ENCODE measurements at places on chromosomes 7 and 10.

DNA sequence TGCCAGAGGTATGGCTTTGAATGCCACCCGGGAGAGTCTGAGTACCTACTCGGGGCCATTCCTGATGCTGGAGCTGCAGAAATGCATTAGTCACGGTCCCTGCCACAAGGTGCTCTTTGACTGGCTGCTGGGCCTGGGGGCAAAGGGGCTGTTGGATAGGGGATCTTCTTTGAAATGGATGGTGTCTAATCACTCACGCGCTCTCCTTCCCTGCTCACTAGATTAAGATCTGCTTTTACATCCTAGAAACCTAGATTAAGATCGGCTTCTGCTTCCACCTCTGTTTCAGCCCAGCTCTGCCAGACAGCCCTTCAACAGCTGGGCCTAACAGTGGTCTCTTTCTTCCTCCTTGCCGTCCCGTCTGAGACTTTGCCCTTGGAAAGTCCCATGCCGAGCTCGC is 57.2 kb downstream of the PAX2 start:
- no peak for DNase-seq

DNA sequence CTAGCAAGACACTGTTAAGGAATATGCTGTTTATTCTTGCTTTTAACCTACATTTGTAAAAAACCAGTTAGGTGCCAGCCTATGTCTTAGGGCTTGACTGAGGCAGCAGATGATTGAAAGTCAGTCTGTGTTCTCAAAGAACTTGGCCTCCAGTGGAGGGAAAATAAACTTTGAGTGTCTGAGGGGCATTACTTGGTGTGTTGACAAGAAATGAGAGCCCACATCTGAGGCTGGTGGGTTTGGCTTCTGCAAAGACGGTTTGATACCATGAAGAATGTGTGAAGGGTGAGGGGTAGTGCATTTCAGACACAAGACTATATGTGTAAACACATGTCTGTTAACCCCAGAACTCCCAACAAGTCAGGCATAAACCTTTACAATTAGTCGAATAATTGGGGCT is 28.5 kb downstream of the CCSER2 start:
- DNase-seq, result no peak

GRCh38 chr10:105253515-105254212 is 612.6 kb downstream of the SORCS3 start:
- no peak for DNase-seq

GRCh38 chr7:87036985-87037384 is 22.5 kb downstream of the ELAPOR2 start:
- no peak for DNase-seq

DNA sequence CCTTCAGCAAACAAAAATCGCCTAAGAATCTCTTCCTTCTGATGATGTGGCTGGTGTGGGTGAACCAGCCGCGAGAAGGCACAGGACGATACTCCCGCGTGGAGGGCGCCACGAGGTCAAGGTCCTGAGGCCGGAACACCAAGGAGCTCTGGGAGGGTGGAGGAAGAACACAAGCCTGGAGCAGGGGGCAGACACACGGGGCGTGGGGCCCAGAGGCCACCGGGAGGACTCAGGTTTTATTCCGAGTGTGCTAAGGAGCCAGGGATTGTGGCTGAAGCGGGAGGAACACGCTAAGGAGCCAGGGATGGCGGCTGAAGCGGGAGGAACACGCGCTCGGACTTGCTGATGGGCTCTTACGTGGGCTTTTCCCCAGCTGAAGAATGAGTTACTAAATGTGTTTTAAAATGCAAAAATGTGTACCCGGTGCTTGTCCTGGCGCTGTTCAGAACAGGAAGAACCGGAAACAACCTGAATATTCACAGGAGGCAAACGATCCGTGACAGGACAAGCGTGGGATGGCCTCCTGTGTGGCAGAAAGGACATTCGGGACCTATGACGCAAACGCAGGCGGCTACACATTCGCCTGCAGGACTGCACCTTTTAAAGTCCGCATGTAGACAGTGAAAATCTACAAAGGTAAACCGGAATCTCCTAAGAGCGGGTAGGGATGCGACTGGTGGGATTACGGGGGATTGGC is 64.0 kb downstream of the MAD1L1 start:
- DNase-seq, result no peak

DNA sequence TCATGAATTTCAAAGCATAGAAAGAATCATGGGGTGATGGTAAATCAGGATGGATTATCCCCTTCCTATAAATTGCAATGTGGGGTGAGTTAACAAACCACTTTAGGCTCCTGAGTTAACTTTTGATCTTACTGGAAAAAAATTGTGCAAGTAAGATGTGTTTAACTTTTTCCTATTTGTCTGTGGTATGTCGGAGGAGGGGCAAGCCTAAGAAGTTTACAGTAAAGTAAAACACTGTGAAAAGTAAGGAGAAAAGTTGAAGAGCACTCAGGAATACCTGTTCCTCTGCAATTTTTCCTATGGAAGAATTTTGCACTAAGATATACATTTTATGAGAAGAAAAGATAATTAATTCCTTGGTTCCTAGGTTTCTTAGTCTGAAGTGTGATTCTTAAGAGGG is 44.4 kb downstream of the IFIT5 start:
- no peak for DNase-seq

DNA sequence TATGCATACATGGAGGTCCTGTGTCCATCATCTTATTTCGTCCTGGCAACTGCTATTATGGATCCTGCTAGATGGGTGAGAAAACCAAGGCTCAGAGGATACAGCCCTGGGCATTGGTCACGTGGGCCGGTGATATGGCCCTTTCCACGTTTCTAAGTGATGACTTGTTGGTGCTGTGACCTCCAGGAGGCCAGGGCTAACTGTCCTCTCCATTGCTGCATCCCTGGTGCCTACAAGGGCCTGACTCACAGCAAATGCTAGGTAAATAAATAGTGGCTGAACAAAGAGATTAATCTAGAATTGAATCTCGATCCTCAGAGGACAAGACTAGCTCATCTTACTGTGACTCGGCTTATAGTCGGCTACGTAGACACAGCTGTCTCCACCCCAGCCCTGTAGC is 78.6 kb downstream of the FAM53B start:
- no peak for DNase-seq

- no peak for DNase-seq
Measured at GRCh38 chr7:115230882-115231571, 309.1 kb downstream of the MDFIC start.

- no peak for DNase-seq
Measured at GRCh38 chr7:3080106-3080505, 36.4 kb upstream of the CARD11 start.

DNA sequence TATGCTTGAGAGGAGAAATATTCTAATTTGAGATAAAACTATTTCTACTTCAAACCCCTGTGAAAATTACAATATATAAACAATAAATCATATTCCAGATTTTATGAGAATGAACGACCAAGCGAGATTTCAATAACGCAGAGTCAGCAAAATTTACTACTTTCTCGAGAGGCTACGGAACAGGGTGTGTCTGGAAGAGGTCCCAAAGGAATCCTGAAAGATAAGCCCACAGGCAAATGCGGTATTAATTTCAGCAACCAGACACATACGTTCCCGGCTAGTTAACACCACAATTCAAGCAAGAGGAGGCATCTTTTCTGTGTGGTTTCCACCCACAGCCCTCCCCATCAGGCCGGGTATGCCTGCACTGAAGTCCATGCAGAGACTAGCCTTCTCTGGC is 26.4 kb downstream of the BEND7 start:
- no peak for DNase-seq

GRCh38 chr10:132698211-132698751 is 87.7 kb downstream of the NKX6-2 start:
- no peak for DNase-seq

GRCh38 chr10:67539312-67539711 is 156.7 kb downstream of the CTNNA3 start:
- DNase-seq, result no peak

DNA sequence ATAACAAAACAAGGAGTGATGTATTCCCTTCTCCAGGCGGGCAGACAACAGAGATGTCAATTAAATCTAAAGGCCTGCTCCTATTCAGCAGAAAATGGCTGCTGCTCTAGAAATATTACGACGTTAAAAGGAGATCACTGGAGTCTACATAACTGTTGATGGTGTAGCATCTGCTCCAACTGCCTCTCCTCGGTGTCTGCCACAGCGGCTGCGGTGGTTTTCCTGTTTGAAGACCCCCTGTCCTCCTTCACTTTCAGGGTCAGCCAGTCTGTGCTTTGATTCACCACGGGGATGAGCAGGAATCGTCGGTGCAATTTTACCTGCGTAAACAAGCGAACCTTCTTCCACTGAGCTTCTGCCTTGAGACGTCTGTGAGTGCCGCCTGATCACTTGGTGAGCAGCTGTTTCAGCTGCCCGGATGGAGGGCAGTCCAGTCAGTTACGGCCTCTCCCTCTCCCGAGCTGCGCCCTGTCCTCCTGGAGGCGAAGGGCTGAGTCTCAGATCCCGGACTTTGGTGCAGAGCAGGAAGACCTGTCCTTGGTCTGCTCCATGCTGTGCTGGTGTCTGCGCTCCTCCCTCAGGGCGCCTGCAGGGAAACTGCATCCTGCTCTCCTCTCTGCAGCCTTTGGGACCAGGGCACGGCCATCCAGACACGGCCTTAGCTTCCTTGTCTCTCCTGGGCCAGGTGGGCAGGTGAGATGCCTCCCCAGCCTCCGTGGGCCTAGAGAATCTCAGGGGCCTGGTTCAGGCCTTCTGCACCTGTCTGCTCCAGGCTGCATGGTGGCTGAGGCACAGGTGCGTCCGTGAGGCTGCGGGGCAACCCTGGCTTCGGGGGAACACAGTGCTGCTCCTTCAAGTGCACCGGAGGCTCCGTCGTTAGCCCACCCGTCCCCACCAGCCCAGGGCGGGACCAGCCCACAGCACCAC is 326.6 kb downstream of the ADARB2 start:
- no peak for DNase-seq

GRCh38 chr10:49053053-49053997 is 62.0 kb downstream of the VSTM4 start:
- DNase-seq, result no peak

GRCh38 chr10:12348870-12349628 is at the start of gene CAMK1D:
Gene CAMK1D (plus strand): TSS chr10:12349547.
- peak; percentile 48 for DNase-seq

GRCh38 chr10:59830601-59831259 is 75.6 kb downstream of the CCDC6 start:
- peak; percentile 48 for DNase-seq

DNA sequence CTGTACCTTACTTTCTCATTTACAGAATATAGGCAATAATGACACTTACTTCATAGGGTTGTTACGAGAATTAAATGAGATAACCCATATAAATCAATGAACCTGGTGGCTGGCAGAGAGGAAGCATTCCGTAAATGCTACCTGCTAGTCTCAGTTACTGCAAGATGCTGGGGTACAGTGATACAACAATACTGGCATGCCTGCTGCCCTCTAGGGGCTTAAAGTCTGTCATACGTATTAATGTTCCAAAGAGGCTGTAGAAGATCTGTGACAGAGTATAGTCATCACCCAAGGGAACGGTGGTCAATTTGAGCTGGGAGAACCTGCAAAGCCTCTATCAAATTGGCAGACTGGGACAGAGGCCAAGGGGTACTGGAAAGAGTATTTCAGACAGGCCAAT is 421.5 kb downstream of the GPAM start:
- DNase-seq, result no peak

- DNase-seq, result peak; percentile 2
Measured at GRCh38 chr7:133742709-133743538, 384.2 kb upstream of the LRGUK start.

- no peak for DNase-seq
Measured at GRCh38 chr7:1081931-1082401, 5.9 kb upstream of the GPER1 start.

- no peak for DNase-seq
Measured at GRCh38 chr10:114012650-114013049, 31.0 kb upstream of the ADRB1 start.

DNA sequence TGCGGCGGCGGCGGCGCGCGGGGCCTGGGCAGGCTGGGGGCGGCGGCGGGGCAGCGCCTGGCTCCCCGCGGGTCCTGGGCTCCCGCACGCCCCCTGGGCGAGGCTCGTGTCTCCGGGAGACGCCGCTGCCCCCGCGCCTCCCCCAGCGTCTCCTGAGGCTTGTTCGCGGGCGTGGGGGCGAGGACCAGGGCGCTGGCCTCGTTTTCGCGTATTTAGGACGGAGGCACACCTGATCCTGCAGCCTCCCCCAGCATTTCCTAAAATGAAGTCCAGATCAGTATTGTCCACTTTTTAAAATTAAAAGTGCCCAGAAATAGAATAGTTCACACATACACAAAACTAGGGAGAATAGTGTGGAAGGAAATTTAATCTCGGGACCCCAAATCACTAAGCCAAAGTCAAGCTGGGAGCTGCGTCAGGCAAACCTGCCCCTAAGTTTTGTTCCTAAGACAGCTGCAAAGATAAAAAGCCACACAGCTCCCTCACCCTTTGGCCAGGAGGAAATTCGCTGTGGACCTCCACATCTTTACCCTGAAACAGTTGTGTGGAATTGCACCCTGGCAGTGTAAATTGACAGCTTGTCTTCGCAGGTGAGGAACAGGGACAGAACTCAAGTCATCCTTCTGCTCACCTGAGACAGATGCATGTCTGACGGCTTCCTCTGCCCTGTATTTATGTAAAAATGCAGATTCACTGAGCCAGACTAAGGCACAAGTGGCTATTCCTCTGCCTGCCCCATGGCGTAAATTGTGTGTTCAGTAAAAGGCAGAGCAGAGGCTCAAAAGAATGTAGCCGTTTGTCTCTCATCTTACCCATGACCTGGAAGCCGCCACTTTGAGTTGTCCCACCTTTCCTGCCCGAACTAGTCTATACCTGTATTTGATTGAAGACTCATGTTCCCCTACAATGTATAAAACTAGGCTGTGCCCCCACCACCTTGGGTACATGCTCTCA is 740 bp downstream of the GALNT11 start:
- DNase-seq, result no peak

GRCh38 chr7:106255246-106255645 is 29.5 kb downstream of the NAMPT start:
- no peak for DNase-seq

DNA sequence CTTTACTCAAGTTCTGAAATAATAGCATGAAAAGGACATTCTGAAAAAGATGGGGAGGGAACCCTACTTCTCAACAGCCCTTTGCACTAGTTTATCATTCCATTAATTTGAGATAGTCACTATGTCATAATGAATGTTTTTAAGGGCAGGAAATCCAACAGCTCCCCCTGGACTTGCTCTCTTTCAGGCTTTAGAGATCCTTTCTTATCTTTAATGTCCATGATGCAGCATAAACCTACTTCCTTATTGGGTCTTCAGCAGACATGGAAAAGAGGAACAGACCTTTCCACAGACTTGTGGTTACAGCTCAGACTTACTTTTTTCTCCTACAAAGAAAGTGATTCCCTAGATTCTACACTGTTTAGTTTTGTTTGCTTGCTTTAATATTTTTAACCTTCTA is 87.3 kb downstream of the IDE start:
- no peak for DNase-seq

GRCh38 chr7:101995121-101995520 is 177.7 kb downstream of the CUX1 start:
- DNase-seq, result no peak

DNA sequence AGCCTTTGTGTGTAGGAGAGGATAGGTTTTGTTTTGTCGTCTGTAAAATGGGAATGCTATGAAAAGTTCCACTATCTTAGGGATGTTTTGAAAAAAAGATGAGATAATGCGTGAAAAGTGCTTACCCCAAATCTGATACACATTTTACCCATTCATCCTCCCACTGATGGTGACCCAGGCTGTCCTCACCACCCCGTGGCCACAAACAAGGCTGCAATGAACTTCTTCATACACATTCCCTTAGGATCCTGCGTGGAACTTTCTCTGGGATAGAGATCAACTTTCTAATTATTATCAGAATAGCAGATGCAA is 399 bp upstream of the OGDHL start:
- DNase-seq, result no peak
